HTR-8/SVneo (cell line): ENCODE measurements at places on chromosomes 11 and 22.

- DNase-seq: no peak
These were observed 33.4 kb downstream of the PLA2G6 start for GRCh38 chr22:38148245-38148644.

DNA sequence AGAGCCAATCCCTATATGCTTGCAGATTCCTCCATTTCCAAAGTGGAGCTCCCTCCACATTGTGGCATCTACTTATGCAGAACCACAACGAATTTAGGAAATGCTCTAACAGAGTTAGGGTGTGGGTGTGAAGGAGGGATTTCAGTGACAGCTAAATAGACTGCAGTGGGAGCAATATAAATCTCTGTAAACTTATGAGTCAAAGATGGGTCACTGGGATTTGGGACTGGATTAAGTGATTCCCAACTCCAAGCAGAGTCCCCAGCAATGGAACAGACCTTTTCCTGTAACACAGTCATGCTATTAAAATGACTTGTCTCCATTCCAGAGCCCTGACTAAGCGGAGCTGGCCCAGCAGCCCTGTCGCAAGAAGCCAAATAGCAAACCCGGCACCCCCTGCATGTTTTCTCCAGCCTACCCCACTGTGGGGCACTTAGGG is 36.6 kb downstream of the RPL27A start:
- peak; percentile 79 for DNase-seq

DNA sequence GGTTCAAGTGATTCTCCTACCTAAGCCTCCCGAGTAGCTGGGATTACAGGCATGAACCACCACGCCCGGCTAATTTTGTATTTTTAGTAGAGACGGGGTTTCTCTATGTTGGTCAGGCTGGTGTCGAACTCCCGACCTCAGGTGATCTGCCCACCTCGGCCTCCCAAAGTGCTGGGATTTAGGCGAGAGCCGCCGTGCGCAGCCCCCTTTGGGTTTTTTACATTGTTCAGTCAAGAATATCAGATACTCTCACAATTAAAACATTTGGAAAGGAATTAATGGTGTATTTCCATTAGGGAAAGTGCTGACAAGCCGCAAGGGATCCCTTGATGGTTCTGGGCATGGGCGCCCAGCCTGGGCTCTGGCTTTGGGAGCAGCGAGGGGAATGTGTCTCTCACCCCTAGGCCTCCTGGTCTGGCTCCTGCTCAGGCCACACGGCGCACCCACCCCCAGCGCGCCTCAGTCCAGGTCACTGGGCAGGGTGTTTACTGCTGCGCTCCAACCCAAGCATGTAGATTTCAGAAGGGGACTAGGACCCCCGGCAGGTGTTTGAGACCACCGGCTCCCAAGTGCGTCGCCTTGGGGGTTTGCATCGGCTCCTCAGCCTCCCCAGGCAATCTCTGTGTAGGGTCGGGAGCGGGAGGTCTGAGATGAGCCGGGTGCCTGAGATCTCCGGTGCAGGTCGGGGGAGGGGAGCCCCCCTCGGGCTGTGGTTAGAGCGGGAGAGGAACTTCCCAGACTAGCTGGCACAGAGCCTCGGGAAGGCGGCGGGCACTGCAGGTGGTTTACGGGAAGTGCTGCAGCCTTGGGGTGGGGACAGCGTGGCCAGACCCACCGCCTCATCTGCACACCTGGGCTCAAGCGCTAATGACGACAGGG is 809 bp upstream of the IRF7 start:
- DNase-seq: no peak

DNA sequence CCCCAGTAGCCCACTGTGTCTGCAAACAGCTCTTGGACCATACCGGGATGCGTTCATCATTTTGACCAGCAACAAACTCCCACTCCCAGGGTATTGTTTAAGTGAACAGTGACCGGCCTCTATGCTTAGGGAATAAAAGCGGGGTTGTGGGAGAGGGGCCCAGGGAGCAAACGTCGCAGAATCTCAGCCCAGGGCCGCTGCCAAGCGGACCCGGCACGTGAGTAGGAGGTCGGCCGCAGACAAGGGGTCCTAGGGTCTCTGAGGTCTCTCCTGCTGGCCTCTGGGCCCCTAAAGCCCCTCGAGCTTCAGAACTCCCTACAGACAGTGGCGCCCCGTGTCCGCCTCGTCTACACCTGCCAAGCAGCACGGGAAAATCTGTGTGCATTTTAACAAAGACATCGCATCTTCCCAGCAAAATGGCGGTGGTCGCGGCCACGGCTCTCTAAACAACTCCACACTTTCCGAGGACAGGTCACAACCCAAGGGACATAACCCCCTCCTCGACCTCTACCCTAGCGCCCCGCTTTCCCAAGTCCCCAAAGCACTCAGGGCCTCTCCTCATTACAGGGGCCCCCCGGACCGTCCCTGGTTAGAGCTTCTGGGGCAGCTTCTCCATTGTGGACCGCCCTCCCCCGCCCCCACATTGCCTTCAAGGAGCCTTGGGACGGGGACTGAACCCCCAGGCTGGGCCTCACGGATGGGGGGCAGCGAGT is 3.9 kb upstream of the GCAT start:
- DNase-seq: no peak

GRCh38 chr22:44621401-44622146 is 80.4 kb upstream of the PRR5 start:
- DNase-seq: no peak

DNA sequence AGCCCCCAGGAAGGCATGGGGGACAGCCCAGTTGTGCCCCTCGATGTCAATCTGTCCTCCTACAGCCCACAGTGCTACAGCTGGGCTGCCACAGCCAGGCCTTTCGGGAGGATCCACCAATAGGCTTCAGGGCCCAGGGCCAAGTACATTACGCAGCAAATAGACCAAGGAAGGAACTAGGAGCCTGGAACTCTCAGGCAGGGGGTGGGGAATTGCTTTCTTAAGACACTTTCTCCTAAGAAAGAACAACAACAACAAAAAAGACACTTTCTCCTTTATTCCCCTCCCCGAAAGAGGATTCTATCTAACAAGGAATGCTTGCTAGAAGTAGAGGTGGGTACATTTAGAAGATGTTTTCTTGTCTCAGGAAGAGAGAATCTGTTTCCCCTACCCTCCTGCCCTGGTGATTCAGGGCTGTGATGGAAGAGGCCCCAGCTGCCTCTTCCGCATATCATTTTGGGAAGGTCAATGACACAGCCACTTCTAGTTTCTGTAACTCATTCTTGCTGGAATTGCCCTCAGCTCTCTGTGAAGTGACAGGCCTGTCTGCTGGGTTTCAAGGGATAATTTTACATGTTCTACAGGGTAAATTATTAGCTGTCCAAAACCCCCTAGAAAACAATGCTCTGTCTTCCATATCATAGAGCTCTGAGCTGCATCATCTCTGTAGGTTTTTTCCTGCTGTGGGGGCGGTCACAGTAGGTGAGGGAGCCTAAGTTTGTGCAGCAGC is 6.0 kb upstream of the MALAT1 start:
- no peak for DNase-seq

DNA sequence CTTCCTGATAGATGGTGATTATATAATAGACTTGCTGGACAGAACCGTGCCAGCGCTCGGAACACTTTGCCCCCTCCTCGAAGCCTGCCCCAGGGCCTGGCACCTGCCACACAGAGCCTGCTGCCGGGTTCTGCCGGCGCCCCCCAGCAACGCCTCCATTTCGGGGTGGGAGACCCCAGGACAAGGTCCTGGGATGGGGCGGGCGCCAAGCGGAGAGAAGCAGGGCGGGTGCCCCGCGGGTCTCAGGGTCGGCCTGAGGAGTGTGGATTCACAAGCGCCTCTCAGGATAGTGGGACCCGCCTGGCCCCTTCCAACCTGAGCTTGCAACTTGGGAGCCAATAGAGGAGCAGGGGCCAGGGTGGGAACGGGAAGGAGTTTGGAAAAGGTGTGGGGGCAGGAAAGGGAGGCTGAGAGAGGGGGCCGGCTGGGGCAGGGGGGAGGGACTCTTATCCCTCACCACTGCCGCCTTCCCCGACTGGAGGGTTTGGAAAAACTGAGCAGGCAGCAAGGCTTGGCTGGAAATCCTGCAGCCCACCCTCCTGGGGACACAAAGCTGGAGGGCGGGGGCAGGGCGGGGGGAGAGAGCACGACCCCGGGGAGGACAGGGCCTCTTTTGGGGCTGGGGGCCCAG is 3.3 kb upstream of the BCL9L start:
- DNase-seq: peak; percentile 73

DNA sequence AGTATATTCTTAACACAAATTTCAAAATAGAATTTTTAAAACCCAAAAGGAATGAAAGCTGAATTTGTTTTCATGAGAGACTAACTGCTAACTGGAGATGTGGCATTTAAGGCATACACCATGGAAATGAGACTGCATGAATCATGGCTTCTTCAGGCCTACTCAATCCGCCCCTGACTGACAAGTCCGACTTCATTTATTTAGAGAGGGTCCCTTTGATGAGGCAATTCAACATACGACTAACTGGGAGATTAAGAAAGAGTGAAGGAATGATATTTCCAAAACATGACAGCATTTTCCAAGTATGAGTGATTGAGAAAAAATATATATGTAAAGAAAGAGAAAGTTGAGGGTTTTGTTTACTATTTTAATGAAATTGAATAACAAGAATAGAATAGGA is 720.1 kb downstream of the DLG2 start:
- DNase-seq: no peak

DNA sequence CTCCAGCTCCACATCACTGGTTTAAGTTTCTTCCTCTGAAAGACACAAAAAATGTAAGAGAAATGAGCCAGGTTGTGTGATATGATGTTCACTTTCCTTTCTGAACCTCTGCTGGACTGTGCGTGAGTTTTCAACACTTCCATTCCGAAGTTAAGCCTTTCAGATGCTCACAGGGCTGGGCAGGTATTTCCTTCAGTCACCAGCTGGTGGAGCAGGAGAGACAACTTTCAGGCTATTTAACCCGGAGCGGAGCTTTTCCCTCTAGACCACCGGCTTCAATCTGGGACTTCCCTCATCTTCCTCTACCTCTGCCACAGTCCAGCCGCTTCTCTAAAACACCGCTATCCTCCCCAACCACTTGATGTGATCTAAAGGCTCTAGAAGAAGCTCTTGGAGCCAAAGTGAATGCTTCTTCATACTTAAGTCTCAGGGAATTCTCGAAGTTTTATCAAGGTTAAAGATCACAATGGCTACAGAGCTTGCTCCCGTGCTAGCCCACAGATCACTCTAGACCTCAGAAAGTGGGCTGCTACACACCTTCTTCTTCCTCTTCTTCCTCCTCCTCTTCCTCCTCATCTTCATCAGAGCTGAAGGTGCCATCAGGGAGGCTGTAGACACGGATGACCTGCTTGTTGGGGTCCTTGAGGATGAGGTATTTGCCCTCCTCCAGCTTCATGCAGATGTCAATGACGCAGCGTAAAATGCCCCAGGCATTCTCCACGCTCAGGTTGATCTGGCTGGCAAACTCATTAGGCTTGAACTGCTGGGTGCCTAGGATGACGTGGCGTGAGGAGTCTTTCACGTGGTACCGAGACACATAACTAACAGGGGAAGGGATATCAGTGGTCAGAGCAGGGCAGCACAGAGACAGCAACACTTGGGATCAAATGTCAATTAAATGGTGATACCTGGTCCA is 4.4 kb upstream of the FOXRED2 start:
- peak; percentile 40 for DNase-seq

DNA sequence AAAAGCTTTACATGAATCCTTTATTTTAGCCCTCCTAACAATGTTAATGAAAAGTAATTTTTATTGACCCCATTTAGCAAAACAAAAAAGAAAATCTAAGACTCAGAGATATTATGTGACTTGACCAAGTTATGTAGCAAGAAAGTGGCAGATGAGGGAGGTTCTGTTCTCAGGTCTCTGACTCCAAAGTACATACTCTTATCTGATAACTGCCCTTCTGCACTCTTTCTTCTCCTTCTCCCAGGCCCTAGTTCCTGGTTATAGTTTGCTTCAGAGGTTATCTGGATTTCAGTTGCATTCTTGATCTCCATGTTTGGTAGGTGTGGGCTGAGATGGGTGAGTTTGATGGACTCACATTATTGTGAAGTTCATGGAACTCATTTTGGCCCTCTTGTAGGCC is 4.5 kb downstream of the OR9Q2 start:
- no peak for DNase-seq

DNA sequence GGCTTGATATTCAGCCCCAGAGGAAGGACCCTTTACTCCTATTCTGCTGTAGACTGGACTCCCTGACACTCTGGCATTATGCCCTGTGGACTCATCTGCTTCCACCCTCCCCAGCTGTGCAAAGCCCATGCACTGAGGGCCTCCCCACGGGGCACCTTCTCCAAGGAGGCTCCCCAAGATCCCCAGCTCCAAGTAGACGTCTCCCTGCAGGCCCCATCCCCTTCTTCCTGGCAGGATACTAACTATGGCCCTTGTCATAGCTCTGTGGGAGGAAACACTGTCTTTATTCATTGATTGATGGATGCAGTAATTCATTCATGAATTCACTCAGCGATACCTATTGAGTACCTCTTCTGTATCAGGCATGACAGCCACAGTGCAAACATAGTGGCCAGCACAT is 15.3 kb upstream of the APOL6 start:
- DNase-seq: no peak

GRCh38 chr11:119509969-119510401 is 87.0 kb upstream of the THY1 start:
- DNase-seq: peak; percentile 33

GRCh38 chr11:16193897-16194381 is 162.4 kb downstream of the SOX6 start:
- DNase-seq: no peak

GRCh38 chr11:91805293-91805692 is 419.3 kb upstream of the FAT3 start:
- no peak for DNase-seq

DNA sequence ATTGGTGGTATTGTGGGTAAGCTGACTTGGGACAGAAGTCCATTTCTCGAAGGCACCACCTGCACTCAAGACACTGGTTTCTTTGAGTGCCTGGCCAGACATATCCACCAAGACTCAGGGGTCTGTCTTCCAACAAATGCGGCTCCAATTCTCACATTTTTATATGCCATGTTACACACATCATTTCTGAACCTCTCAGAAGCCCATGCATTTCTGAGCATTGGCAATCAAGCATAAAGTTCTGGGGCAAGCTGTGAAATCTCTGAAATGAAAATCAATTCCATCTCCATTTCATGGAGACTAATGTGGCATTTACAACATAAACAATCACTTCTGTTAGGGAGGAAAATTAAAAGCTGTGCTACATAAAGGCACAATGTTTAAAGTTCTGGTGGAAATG is 243.7 kb downstream of the KIRREL3 start:
- DNase-seq: no peak

- DNase-seq: no peak
These were observed 125.6 kb downstream of the CSNK2A3 start for GRCh38 chr11:11227296-11228085.
